ENCODE measurements at places on chromosomes 5 and 9.

GRCh38 chr5:172454358-172455086 is at the start of gene SH3PXD2B:
Gene SH3PXD2B, minus strand, starts transcription at chr5:172454525. Its CDS starts 173 bp downstream, at chr5:172454352.
- DNase-seq, result peak; percentile 61

DNA sequence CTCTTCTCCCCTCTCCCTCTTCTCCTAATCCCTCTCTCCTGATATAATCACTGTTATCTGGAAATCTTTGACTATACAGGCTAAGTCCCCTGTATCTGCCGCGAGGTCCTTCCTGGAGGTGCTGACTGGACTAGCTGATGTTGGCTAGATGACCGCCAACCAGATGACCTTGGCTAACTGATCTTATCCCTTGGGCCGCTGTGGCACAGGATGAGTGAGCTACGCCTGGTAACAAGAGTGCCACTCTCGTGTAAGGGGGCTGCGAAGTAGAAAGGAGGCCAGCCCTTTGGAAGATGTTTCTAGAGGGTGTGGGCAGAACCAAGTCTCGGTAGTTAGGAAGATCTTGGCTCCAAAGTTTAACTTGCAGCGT is 345 bp upstream of the PRRC1 start:
- DNase-seq, result no peak

DNA sequence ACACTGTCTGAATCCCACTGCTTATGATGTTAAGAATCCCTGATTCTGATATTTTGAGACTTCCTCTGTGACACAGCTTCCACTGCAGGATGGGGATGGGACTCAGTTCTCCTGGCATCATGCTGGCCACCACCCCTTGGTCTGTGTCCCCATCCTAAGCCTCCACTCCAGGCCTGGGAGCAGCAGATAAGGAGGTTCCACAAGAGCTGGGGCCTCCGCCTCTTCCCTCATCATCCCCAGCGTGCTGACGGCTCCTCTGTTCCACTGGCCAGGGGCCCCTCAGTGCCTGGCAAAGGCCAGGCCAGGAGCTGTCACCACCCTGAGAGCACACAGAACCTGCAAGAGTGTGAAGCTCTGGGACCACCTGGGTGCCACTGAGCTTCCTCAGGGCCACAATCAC is 40.6 kb downstream of the CAMK2A start:
- DNase-seq, result no peak

DNA sequence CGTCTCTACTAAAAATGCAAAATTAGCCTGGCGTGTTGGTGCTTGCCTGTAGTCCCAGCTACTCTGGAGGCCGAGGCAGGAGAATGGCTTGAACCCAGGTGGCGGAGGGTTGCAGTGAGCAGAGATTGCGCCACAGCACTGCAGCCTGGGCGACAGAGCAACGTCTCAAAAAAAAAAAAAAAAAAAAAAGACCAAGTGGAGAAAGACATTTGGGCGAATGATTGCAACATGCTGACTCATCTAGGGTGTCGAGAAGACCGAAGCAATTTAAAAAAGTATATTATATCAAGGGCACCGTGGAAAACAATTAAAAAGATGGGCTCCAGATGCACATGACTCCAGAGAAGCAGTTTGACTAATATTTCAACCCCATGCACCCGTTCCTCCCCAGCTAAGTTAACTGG is 9.2 kb downstream of the KLF4 start:
- peak; percentile 85 for DNase-seq

GRCh38 chr5:89229331-89230070 is 346.5 kb upstream of the MEF2C start:
- DNase-seq, result no peak

- DNase-seq, result no peak
Observed at GRCh38 chr9:27349698-27350080, 52.7 kb upstream of the EQTN start.

DNA sequence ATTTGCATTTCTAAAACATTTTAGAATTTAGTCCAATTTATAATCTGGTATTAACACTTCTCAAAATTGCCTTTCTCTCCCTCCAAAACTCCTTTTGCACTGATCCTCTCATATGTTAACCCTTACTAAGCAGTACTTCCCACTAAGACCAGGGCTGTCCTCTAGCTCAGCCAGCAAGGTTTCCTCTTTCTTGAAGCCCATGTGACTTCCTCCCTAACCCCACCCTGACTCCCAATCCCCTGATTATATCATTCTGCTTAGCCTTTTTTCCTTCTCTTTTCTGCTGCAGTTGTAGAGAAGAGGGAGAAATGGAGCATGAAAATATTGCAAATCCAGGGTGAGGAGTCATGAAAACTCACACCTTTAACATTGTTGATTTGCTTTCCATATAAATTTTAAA is 241.7 kb downstream of the MCTP1 start:
- DNase-seq, result no peak

DNA sequence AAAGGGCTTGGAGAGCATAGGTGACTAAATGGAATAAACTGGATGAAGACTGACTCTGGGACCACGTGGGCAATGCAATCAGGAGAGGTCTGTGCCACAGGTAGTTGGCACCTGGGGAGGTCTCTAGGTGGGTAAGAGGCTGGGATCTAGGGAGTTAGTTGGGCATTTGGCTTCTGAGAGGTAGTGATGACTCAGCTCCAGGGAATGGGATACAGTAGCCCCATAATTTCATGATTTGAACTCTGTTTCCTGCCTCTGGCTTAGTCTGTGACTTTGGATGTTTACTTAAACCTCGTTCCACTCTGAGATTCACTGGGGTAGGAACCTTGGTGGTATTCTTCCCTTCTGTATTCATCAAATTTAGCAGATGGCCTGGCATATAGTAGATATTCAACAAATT is 240.8 kb downstream of the KIF4B start:
- no peak for DNase-seq

DNA sequence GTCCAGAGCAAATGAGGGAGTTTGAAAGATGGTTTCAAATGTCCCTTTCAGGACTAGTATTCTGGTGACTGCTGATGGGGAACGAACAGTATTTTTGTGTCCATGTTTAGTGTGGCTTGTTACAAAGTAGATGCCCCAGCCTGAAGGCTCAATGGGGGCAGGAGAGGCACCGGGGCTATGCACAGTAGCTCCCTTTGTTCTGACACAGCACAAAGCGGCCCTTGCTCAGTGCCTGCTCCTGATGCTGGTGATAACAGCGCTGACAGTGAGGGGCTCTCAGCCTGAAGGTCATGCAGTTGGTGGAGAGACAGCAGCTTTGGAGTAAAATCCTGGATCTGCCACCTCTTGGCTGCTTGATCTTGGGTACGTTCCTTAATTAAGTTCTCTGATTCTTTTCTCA is 188.9 kb downstream of the SLIT3 start:
- no peak for DNase-seq

- DNase-seq, result no peak
Observed at GRCh38 chr5:78731884-78732283, 83.3 kb upstream of the LHFPL2 start.

GRCh38 chr9:6921315-6921714 is 163.5 kb downstream of the KDM4C start:
- no peak for DNase-seq

DNA sequence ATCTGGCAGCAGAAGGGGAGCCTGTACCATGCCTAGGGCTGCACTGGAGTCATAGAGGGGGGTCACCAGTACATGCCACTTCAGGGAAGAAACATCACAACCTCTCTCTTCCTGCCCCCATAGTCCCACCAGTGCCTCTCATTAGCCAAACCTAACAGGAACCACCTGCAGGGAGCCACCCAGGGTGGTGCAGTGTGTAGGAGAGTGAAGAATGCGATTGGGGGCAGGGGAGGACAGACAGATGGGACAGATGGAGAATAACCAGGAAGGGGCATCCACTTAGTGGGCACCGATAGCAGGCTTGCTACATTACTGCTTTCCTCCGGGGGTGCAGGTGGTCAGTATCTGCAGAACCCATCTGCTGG is 19.2 kb downstream of the DAPK1 start:
- DNase-seq, result no peak

DNA sequence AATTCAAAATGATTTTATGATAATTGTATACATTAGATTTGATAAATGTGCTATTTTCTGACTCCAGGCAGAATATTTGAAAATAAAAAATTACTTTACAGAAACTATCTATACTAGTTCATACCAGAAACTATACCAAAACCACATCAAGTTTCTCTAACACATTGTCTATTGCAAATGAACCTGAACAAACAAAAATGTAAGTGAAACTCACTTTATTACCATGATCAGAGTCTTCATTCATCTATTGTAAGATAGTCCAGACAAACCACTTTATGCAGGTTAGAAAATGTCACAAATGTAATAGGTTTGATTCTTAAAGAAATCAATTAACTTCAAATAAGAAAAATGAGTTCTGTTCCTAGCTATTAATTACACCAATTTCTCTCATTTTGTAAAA is 99.4 kb downstream of the OXCT1 start:
- DNase-seq, result no peak

DNA sequence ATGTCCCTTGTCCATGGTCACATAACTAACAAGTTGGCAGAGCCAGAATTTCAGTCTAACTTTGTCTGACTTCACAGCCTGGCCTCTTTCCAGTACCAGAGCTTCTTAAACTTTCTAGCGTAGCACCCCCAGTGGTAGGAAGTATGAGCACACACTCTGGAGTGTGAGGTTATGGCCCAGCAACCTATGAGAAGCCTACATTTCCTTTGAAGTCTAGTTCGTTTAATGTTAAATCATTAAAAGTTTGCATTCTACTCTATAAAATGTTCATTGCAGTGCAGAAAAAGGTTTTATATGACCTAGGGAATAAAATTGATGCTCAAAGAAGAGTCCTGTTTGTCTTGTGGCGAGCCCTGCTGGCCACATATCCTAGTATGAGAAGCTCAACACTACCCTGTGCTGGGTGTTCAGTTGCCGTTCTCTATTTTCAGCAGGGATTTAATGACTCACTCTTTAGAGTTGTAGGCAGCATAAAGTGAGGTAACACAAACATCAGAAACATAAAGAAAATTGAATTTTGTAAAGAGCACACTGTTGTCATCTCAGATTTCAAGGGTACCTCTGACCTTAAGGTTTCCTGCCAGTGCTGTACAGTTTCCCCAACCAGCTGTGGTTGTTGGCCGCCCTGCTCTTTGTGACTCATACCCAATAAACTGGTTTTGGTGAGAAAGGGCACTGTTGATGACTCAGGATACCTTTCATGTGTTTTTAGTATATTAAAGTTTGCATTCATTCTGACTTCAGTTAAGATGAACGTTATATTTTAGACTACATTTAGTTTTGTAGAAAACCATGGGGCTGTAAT is 14.3 kb downstream of the MCCC2 start:
- peak; percentile 93 for DNase-seq

GRCh38 chr5:37806016-37806415 is 33.8 kb downstream of the GDNF start:
- no peak for DNase-seq

- no peak for DNase-seq
Observed at GRCh38 chr5:135324897-135325650, 74.0 kb downstream of the MACROH2A1 start.

DNA sequence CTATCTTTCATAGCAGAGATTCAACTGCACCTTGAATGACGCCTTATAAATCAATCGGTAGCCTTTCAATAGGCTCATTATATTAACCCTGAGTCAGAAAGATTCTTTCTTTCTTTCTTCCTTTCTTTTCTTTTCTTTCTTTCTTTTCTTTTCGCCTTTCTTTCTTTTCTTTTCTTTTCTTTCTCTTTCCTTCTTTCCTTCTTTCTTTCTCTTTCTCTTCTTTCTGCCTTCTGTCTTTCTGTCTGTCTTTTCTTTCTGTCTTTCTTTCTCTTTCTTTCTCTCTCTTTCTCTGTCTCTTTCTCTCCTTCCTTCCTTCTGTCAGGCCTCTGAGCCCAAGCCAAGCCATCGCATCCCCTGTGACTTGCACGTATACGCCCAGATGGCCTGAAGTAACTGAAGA is 86.0 kb upstream of the CLINT1 start:
- no peak for DNase-seq

- peak; percentile 89 for DNase-seq
Observed at GRCh38 chr9:115264313-115264712, 146.4 kb upstream of the TNC start.

GRCh38 chr9:14779566-14780022 is 57.1 kb upstream of the CER1 start:
- DNase-seq, result no peak

DNA sequence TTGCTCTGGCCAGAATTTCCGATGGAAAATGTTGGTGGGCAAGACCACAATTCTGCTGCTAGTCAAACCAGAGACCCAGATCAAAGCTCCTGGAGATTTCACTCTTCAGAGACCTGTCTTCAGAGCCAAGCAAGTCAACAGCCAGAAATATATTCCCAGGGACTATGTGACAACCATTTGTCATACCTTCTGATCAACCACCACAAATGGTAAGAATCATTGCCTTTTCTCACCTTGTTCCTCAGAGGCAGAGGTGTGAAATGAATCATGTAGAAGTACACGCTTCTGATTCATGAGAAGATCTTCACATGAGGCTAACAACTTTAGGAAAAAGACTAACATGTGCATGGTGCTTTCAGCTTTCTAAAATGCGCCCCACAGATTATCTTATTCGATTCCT is 53.5 kb downstream of the SUSD1 start:
- DNase-seq, result no peak

DNA sequence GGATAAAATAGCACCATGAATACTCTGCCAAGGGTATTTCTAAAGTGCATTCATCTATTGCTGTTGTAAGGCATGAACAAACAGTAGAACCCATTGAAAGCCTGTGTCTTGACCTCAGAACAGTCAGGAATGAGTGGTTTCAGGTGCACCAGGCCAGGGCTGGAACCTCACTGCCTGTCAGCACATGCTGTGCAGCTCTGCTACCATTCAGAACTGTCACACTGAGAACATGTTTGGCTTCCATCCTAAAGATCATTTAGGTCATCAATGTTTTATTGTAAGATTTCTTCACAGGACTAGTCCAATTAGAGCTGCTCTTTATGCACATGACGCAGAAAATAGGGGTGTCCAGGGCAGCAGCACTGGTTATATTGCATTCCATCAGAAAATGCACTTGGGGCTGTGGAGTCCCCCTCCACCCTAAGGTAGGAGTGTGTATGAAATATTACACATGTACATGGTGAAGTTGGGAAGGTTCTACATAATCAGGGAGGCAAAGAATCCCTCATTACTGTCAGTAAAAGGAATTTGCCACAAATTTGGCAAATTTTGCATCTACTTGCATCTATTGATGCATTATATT is 408.0 kb downstream of the CTNND2 start:
- DNase-seq, result no peak

DNA sequence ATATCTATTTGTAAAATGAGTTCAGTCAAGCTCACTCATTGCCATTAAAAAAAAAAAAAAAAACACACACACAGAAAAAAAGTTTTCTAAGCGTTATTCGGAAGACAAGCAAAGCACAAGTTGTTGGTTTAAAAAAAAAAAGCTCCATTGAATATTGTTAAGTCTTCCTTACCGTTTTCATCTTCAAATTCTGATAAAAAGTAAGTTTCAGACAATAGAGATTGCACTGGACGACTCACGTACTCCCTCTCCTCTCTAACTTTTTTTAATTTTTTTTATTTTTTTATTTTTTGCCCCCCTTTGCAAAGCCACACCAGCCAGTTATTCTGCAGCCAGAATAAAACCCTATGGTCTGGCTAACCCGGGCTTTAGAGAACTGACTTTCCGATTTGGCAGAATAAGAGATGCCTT is 544 bp downstream of the ADAMTS6 start:
- no peak for DNase-seq

- no peak for DNase-seq
Observed at GRCh38 chr9:17509151-17509550, 69.7 kb upstream of the SH3GL2 start.

- DNase-seq, result no peak
Observed at GRCh38 chr5:31049936-31050704, 143.4 kb upstream of the CDH6 start.
